DMS 273 treated with DMSO at 0.1 percent for 48 hours (cell line): ENCODE measurements at places on chromosomes 6 and 20.

- DNase-seq, result peak; percentile 48
Observed at GRCh38 chr20:53040693-53041589, 68.8 kb downstream of the TSHZ2 start.

- DNase-seq, result no peak
Observed at GRCh38 chr6:10465629-10466499, 51.0 kb upstream of the TFAP2A start.

GRCh38 chr20:48632017-48632824 lies 195.6 kb downstream of the PREX1 start:
- DNase-seq, result no peak

DNA sequence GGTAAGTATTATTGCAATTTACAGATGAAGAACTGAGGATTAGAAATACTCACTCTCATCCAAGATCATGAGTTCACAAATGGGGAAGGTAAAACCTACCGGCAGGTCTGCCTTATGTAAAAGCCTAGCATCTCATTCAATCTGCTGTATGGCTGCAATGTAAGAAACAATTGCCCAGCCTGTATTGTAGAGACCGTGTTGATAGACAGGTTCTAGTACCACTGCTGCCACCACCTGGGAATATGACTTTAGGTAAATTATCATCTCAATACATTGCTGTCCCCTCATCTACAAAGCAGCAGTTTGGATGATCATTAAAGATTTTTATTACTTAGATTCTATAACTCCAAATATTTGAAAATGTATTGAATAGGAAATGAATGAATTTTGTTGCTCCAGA lies 23.3 kb upstream of the ARHGAP18 start:
- DNase-seq, result no peak

- DNase-seq, result no peak
Observed at GRCh38 chr6:9581155-9581554, 833.7 kb downstream of the TFAP2A start.

DNA sequence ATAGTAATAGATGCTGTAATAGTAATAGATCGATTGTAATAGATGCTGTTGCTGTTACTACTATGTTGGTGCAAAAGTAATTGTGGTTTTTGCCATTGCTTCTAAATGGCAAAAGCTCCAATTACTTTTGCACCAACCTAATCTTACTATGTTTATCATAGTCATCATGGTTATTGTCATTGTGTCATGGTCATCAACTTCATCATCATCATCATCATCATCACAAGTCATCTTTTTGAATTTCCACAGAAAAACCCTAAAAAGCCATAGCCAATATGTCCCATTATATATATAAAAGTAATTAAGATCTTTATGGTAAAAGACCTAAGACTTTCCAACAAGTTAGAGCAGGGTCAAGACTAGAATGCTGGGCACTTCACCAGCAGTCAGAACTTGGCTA lies 435.1 kb upstream of the MARCKS start:
- no peak for DNase-seq

DNA sequence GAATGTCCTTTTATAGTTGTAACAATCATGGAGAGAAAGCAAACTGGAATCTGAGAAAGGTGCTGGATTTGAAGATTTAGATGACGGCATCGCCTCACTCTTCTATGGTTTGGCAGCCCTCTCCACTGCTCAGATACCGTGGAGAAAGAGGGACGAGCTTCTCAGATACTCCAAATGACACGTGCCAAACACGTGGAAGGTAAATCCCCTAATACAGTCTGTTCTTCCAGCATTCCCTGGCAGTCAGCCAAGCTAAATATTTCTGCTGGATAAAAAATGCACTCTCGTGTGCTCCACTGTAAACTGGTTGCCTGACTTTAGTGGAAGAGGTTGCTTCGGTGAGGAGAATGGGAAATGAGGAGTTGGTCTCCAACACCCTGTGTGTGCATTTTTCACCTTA lies 16.7 kb upstream of the PRDM1 start:
- DNase-seq, result peak; percentile 78

- no peak for DNase-seq
Observed at GRCh38 chr6:107764684-107765460, 59.2 kb downstream of the SCML4 start.

GRCh38 chr6:35244551-35244950 lies 15.0 kb upstream of the ZNF76 start:
- DNase-seq, result no peak

- DNase-seq, result no peak
Observed at GRCh38 chr6:135126034-135126433, 55.1 kb upstream of the MYB start.

DNA sequence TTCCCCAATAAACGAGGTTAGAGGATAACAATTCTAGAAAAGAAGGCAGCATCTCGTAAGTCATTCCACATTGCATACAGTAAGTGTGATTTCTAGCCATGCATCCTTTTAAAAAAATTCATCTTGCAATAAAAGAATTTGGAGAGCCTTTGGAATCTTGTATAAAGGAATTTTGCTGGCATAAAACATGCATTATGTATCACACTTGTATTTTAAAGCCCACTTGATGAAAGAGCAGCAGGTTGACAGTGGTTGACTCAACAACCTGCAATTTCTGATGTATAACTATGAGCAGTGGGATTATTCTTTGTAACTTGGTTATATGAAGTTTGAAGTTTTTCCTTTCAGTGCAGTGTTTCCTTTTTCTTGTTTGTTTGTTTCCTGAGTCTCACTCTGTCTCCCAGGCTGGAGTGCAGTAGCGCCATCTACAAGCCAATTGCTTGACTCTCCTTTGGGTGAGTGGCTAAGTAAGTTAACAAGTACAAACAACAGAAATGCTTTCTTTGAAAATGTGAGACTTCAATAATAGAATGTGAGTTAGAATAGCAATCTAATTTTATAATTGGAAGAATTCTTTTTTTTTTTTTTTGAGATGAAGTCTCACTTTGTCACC lies 39.9 kb downstream of the JARID2 start:
- no peak for DNase-seq

GRCh38 chr6:111583986-111584385 lies 21.7 kb downstream of the TRAF3IP2 start:
- no peak for DNase-seq

- no peak for DNase-seq
Observed at GRCh38 chr20:63100926-63101699, 94.3 kb upstream of the BHLHE23 start.

DNA sequence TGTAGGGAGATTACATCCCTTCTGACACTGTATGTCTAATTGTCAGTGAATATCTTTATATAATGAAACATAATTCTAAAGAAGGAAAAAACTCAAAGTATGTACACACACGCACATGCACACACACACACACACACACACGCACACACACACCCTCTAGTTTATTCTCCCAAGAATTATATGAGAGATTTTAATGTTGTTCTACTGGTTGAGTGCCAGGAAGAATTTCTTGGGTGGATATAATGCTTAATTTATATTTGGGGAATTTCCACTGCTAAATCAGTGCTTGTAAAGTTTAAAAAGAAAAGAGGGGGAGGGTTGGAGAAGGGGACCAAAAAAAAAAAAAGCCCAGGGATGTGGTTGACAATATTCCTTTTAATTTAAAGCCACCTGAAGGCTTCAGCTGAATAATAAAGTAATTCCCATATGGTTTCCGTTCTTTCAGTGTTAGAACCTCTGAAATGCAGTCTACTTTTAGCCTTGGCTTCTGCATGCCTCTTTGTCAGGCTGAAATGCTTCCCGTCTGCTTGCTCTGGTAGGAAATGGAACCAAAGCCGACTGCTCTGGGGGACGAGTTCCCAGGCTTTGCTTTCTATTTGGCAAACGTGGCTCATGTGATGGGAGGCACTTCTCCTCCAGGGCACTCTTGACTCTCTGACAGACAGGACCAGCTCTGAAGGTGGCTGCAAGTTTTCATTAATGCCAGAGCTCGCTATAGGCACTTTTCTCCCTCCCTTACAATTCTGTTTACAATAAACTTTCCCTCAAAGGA lies 225.4 kb downstream of the PRL start:
- peak; percentile 41 for DNase-seq

GRCh38 chr6:119482850-119483285 lies 133.3 kb upstream of the MAN1A1 start:
- no peak for DNase-seq

DNA sequence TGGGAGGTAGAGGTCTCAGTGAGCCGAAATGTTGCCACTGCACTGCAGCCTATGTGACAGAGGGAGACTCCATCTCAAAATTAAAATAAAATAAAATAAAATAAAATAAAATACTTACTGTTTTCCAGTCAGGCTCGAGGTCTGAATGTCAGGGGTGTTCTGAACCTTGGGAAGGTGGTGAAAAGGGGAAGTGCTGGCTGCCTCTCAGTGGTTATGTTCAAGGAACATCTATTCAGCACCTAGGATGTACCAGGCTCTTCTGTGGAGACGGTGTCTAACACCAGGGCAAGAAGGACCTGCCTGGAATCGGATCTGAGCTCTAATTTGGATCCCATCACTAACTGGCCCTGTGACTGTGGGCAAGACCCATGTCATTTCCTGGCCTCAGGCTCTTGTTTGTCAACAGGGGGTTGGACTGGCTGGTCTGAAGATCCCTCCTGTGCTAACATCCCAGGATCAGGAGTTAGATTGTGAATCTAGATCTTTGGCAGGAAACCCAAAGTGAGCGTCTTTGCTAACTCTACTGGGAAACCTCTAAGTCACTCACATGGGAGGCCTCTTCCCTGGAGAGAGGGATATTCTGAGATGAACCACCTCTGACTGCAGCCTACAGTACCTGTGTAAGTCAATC lies 63.4 kb upstream of the SIRPG start:
- no peak for DNase-seq

DNA sequence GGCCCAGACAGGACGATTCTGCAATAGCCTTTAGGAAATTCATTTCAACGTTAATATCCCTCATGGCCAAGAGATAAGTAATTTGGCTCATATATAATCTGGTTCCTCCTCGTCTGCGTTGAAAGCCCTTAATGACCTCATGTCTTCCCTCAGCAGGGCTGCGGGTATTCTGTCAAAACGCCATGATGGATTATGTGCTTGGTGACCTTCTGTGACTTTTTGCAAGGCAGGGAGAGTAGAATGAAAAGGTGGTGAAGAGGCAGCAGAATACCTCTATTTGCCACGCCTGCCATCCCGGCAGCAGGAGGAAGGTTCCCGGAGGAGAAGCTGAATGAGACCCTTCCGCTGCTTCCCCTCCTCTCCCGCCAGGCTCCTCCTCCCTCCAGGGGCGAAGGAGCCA lies 41.1 kb upstream of the SPACA1 start:
- no peak for DNase-seq

DNA sequence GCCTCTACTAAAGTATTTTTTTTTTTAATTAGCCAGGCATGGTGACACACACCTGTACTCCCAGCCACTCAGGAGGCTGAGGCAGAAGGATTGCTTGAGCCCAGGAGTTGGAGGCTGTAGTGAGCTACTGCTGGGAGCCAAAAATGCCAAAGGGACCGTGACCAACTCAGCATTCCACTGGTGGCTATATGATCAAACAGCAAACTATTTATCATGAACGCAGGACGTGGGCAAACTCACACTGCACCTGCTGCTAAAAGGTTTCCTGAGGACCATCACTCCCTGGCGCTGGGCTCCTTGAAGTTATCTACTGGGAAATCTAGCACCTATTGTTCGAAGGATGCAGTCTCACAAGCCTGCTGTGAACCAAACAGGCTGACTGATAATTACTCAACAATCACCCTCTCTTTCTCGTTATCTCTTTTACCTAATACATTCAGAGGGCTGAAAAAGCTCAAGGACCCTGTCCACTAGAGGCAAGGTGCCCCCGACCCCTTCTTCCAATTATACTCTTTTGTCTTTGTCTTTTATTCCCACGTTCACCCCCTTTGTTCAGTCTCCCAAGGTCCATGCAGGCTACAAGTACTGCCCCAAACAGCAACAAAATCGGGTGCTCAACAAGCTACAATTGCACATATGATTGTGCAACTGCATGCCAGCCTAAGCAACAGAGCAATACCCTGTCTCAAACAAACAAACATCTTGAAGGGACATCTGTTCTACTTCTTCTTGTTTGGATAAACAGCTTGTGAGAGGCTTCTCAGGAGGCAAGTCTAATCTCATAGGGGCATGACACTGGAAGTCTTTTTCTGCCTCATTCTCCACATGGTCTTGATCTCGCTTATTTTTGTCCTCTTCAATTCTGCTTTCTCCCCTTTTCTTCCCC lies 47.7 kb upstream of the PLN start:
- DNase-seq, result no peak

- DNase-seq, result no peak
Observed at GRCh38 chr6:158567152-158567551, 7.3 kb downstream of the TMEM181 start.

DNA sequence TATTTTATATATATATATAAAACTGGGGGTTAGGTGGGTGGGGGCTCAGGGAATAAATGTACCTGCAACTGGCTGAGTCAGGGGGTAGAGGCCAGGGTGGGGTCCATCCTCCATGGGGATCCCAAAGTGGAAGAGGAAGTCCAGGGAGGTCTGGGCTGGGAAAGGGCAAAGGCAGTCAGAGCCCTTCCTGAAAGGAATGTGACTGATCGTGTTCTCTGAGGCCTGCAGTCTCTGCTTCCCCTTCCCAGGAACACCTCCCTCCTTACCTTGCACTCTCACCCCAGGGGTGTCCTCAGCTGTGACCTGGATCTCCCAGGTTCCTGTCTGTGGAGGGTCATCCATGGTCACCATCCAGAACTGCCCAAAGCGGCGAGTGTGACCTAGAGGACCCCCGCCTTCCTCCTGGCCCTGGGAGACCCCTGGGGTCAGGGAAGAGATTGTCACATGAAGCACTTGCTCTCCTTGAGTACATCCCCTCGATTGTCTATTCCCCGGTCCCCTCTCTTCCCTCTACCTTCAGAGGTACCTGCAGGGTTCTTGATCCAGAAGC lies 4.7 kb downstream of the SAPCD1 start:
- DNase-seq, result no peak

DNA sequence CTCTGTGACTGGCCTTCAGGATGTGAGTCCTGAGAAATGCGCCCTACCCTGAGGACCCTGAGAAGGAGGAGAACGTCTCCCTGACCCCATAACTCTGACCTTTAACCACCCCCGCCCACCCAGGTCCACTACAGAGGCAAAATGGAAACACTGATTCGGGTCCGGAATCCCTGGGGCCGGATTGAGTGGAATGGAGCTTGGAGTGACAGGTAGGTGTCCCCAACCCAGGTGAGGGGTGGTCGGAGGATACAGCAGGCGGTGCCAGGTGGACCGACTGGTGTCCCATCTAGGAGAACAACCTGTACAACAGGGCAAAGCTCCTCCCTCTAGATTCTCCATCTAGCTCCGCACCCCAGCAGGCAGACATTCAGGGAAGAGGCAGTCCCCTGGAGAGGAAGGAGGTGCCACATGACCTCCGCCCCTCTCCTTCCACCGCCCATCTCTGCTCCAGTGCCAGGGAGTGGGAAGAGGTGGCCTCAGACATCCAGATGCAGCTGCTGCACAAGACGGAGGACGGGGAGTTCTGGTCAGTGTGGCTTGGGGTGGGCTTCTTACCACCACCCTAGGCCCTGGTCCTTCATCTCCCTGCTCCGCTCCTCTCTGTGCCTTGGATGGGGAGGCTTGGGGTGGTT lies 17.6 kb downstream of the CAPN11 start:
- no peak for DNase-seq

- peak; percentile 69 for DNase-seq
Observed at GRCh38 chr20:20524756-20525155, 156.9 kb downstream of the INSM1 start.

GRCh38 chr6:121645100-121645745 lies 209.8 kb downstream of the GJA1 start:
- DNase-seq, result no peak

GRCh38 chr20:44362466-44362940 lies 7.0 kb downstream of the HNF4A start:
- DNase-seq, result no peak
